RCC 7860 (cell line): ENCODE measurements at places on chromosomes 1 and 21.

DNA sequence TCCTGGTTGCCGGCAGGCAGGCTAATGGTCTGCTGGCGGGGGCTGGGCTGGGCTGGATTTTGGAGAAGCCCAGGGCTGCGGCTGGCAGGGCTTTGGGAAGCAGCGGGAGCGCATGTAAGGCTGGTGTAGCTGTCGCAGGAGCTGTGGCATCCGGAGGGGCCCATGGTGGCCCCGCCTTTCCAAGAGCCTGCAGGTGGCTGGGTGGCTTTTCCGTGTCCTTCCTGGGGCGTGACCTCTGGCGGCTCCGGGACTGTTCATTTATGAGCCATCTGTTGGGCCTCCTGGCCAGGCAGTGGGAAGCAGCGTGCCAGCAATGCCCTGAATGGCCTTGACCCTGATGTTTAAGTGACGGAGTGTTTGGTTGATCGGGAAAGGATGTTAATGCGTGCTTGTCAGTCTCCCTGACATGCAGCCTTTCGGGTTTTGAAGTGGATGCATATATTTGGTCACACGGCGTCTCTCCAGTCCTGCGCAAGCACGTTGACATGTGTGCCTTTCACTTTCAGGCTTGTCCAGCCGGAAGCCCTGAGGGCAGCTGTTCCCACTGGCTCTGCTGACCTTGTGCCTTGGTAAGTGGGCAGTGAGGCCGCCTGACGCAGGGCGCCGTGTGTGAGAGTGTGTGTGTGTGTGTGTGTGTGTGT is 38.5 kb downstream of the AGPAT3 start:
- no peak for DNase-seq

- no peak for DNase-seq
These were observed 11.2 kb upstream of the RRP15 start for GRCh38 chr1:218273762-218274479.

GRCh38 chr1:14599183-14599791 is 802 bp downstream of the KAZN start:
- DNase-seq, result no peak

DNA sequence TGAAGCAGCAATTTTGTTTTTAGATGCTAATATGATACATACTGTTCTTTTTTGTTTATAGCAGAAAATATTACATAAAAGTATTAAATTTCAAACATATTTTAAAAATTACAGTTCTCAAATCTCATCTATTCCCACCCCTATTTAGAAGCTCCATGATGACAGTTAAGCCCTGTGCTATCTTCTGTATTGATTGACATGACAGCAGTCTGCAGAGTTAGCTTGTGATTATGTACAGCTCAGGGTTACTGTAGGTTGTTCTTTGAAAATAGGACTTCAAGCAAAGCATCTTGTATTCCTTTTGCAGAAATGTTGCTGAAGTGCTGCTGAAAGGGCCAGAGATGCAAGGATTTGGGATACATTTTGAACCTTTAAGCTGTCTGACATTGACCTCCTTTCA is 8.2 kb downstream of the GPSM2 start:
- DNase-seq, result no peak

DNA sequence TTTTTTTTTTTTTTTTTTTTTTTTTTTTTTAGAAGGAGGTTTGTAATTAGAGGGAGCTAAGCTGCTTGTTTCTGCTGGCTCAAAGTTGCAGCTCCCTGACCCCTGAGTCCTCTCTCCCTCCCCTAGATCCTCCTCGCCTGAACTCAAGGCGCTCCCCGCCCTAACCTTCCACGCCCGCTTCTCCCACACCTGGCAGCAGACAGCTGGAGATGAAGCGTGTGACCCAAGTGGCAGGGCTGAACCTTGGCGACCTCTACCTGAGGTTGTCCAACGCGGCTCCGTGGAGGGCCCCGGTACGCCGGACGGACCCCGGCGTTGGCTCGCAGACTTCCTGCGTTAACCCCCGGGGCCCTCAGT is 795 bp downstream of the NGF start:
- DNase-seq, result no peak

DNA sequence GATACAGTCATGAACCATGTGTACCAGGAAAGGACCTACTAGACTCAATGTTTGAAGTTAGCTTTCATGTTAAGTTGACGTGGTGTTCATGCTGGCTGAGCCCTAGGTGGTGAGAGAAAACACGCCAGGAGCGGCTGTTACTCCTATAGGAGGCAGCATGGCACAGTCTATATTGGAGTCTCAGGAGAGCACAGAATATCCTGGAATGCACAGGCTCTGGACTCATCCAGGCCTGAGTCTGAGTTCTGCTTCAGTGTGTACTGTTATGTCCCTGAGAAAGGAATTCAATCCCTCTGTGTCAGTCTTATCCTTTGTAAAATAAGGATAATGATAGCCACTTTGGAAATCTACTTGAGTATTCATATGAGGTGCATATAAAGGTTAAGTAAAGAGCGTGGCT is 41.2 kb downstream of the DPT start:
- no peak for DNase-seq

GRCh38 chr1:111880881-111881837 is 108.3 kb downstream of the KCND3 start:
- no peak for DNase-seq

GRCh38 chr1:225724251-225724650 is 53.4 kb upstream of the SRP9 start:
- DNase-seq, result no peak
